ENCODE measurements at places on chromosomes 12 and 14.

DNA sequence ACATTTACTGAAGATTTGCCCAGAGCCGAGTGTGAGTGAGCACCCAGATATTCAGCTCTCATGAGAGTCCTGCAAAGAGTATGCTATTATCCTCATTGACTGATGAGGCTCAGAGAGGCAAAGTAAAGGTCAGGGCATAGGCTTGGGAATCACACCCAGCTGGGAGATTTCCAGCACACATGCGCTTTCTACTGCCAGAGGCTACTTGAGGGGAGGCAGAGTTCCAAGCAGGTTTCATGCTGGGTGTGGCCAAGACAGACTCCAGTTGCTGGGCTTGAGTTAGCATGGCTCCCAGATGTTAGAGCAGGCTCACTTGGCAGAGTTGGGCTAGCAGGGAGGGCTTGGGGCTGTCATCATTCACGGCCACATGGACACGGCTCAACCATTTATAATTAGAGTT, 14.4 kb upstream of the FAM181A start:
- no peak for DNase-seq

- DNase-seq: no peak
Measured at GRCh38 chr12:66062290-66062625, 68.3 kb downstream of the LLPH start.

GRCh38 chr12:102481705-102482425, 1.5 kb upstream of the IGF1 start:
- DNase-seq: no peak

- DNase-seq: no peak
Measured at GRCh38 chr14:97523936-97524335, 726.8 kb downstream of the VRK1 start.

- DNase-seq: peak; percentile 86
Measured at GRCh38 chr14:59576332-59577294, at the start of gene CCDC175. TSS of gene CCDC175 (minus strand) at chr14:59576812. CDS start at chr14:59576775, 37 bp downstream.

- DNase-seq: no peak
Measured at GRCh38 chr14:66104486-66104885, 381.7 kb upstream of the CCDC196 start.

DNA sequence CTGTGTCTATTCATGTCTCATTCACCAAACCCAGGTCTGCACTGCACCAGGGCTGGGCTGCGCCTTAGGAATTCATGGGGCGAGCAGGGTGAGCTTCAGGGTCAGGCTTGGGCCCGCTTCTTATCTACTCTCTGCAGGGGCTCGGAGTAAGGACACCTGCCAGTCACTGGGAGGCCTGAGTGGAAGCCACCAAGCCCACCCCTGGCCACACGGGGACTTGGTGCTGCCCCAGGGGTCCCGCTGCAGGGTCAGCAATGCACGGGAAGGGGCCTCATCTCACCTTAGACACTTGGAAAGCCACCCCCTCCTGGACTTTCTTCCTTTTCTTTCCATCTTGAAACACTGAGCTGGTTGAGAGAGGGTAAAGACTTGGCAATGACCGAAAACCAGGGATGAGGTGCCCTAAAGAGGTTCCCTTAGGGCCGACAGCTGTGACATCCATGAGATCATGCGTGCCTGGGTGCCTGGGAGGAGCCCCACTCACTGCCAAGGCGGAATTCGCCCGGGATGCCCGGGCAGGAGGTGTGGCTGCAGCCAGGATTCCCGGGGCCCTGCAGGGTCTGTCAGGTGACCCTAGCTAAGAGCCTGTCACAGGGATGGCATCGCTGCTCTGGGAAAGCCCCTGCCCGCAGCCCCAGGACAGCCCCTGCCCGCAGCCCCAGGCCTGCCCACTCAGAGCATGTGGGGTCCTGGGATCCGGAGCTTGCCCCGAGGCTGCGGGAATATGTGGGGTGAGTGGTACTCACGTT, 45.5 kb upstream of the EML1 start:
- no peak for DNase-seq

- no peak for DNase-seq
Measured at GRCh38 chr12:23008623-23009022, 383.7 kb downstream of the ETNK1 start.

- DNase-seq: peak; percentile 14
Measured at GRCh38 chr12:20631711-20632110, 63.4 kb upstream of the SLCO1C1 start.

GRCh38 chr14:96502621-96503305, 581 bp downstream of the PAPOLA start:
- DNase-seq: peak; percentile 65

- no peak for DNase-seq
Measured at GRCh38 chr14:24674204-24674970, 40.4 kb upstream of the GZMB start.

GRCh38 chr12:130988261-130988660, 34.6 kb downstream of the ADGRD1 start:
- DNase-seq: no peak

- DNase-seq: no peak
Measured at GRCh38 chr12:119835068-119835467, 42.1 kb downstream of the CIT start.

DNA sequence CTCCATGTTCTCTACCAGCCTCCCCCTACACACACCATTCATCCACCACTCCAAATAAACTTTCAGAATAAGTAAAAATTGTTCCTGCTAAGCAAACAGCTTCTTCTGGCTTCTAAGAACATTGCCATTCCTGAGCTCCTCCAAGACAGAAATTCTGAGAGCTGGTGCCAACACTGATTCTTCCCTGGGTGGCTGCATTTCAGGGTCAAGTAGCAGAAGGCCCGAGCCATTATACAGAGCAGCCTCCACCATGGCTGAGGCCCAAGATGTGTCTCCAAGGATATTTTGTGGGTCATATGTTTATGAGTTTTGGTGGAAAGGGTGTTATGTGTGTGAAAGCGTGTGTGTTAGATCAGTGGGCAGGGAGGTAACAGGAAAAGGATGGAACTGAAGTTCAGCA, 3.5 kb upstream of the RND1 start:
- no peak for DNase-seq

- peak; percentile 34 for DNase-seq
Measured at GRCh38 chr12:94244165-94245133, 96.1 kb downstream of the PLXNC1 start.

DNA sequence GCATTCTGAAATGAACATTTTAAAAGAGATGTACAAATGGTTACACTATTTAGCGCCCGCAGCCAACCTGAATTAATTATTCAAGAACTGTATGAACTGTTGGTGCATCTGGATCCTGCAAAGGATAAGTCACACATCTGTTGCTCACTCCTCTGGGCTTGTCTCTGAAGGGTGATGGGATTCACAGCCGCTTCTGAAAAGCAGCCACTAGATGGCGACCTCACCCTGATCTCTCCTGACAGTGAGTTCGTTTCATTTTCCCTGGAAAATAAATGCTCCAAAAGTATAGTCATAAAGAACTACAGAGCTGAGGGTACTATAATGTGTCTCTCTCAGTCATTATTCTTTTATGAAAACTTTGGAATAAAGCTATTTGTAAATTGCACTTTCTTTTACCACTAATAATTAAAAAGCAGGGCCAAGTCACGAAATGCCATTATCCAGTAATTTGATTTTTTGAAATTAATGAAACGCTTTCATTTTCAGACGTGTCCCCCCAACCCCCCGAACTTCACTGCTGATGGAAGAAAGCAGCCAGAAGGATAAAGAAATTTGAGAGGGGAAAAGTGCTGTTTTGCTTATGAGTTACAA, 789.6 kb downstream of the NRXN3 start:
- DNase-seq: peak; percentile 87

- DNase-seq: no peak
Measured at GRCh38 chr12:2211119-2211518, 158.3 kb downstream of the CACNA1C start.

DNA sequence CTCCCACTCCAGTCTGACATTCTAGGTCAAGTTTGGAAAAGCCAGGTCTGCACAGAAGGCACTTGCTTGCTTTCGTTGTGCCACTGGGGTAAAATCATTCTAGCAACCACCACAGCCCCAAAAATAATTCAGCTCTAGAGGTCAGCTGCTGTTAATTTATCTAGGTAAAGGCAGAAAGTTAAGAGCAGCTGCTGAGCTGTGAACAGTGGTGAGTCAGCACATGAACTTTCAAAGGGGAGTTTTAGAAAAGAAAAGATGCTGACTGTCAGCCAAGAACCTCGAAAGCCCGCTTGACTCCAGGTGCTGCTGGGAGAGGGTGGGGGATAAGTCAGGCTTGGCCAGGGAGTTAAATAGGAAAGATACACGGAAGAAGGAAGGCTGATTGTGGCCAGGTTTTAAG, 12.7 kb downstream of the CCDC197 start:
- DNase-seq: no peak

- DNase-seq: no peak
Measured at GRCh38 chr12:82408844-82409243, 50.5 kb downstream of the METTL25 start.

DNA sequence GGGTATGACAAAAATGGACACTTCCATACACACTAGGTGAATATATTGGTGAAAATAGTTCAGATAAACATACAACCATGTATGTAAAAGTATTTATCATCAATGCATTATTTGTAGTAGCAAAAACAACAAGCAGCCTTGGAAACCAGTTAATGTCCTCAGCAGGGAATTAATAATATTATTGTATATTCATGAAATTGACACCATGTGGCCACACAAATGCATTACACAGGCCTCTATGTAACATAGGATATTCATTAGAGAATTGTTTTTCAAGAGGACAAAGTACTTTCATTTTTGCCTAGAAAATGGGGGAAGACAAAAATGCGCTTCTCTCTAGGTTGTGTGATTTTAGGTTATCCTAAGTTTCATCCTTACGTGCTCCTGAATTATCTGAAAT, 24.3 kb downstream of the SPRING1 start:
- DNase-seq: no peak

DNA sequence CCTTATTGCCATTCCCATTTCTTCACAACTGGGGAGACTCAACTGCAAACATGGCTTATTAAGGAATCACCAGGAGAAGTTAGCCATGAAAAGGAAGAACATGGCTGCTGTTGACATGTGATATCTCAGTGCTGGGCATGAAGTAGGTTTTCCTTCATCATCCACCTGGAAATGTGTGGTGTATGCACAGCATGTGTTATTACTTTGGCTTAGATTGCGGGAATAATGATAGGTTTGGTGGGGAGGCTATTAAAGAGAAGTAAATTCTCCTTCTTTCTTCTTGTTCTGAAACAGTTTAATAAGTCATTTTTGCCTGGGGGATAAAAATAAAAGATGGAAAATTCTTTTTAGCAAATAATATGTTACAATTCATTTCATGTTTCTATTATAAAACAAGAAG, 23.7 kb upstream of the CLEC14A start:
- DNase-seq: no peak

DNA sequence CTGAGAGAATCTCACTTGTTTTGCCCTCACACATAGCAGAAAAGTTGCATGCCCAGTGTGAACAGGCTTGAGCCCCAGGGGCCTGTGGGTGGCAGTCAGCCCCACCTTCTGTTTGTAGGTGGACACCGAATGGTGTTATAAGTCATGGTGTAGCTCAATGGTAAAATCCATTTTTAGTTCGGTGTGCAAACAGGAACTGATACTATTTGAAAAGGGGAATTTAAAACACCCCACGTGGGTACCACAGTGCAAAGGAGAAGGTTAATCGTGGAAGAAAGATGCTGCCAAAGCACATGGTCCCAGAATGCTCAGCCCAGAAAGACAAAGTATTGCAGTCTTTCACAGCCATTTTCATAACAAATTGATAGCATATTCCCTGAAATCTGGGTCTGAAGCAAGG, 71.8 kb upstream of the GZMB start:
- DNase-seq: peak; percentile 28

GRCh38 chr14:24071144-24071697, at the start of gene CPNE6:
TSS of gene CPNE6 (plus strand) at chr14:24071562. CDS start at chr14:24072937, 1,375 bp downstream.
- peak; percentile 62 for DNase-seq

GRCh38 chr12:62032870-62033269, 227.3 kb upstream of the USP15 start:
- no peak for DNase-seq

- no peak for DNase-seq
Measured at GRCh38 chr14:100982762-100983161, 79.2 kb upstream of the RTL1 start.

DNA sequence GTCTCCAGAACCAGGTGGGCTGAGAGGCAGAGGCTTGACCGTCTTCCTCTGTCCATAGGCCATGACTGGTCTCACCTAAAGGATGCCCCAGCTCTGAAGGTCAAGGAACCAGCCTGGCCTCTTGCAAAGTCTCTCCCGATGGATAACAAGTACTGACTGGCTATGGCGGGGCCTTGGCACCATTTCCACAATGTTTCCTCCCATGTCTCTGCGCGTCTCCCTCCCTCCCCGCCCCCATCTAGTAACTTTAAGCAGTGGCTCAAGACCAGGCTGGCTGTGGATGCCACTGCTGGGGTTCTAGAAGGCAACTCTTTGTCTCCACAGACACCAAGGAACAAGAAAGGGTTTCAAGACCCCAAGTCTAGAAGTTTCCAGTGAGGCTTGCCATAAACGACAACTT, 275.5 kb downstream of the DPF3 start:
- no peak for DNase-seq

DNA sequence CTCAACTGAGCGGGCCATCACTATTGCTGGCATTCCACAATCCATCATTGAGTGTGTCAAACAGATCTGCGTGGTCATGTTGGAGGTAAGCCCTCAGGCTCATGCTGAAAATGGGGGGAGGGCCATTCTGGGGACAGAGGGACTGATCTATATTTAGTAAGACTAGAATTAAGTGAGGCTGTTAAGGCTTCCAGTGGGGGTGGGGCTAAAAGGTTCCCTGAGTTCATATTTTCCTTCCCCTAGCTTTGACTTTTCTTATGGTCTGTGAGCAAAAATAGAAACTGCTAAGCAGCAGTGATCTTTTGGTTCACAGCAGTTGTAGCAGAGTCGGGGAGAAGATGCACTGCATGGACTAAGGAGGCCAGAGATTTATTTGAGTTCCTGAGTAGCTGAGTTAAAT, 9.2 kb downstream of the PCBP2 start:
- no peak for DNase-seq

- no peak for DNase-seq
Measured at GRCh38 chr14:102055181-102055901, 31.5 kb downstream of the HSP90AA1 start.

DNA sequence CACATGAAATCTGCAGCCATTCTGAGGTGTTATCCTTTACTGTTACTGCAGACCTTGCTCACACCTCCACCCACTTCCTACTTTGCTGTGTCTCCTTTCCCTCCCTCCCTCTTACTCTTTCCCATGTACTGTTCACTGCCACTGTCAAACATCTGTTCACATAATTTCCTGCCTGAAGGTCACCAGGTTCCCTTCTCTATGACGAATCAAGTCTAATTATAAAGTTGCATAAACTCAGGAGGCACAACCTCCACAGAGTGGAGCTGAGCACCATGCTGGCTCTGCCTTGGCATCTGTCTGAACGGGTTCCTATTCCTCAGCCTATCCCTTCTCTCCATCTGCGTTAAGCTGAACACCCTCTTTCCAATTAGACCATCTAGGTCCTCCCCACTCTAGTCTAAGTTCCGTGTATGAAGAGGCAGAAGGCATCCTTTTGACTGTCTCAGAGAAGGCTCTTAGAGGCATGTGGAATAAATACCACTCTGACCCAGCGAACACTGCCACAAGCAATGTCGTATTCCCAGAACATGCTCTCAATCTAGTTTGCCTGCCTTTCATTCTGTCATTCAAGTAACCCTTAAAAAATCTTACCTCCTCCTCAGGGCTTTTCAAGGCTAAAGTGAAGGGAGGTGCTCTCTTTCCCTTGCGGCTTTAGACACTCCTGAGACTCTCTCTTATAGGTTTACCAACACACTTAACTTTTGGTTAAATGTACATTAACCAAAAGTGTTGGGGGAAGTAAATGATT, 48.7 kb downstream of the ACADS start:
- DNase-seq: no peak

Data from Ammon's horn (tissue), 1 donor.